Ureter (tissue), 1 donor: ENCODE measurements at places on chromosomes 2 and 18.

DNA sequence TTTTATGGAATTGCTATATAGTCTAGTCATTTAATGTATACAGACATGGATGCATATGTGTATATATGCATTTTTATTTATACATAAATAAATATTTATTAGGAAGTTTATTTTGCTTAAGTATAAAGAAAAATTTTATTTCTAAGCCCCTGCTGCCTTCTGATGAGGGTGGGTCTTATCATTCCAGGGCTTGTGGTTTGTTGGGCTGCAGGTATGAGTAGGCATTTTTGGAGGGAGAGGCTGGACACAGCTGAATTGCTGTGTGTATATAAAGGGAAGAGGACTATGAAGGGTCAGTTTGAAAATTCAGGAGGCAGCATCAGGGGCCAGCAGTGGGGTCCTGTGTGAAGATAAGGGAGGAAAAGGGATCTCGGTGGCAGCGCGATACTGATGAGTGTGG, 189.4 kb downstream of the TMEM182 start:
- no peak for DNase-seq

DNA sequence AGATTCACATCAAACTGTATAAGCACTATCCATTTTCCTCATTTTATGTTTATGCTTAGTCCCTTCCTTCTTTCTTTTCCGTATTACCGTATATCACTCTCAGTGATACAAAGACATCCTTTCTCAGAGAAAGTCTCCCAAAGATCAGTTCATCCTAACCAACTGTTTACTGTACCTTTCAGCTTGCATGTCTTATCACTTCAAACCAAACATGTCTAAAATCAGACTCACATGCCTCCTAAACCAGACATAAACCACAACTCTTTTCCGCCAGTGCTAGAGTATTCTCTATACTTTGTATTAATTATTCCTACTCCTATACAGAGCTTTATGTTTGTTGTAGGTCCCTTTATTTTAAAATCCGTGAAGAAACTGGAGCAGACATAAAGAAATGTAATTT, 41.5 kb downstream of the KCMF1 start:
- DNase-seq = no peak

- DNase-seq = no peak
Measured at GRCh38 chr2:145759228-145759915, 1239.5 kb upstream of the ZEB2 start.

DNA sequence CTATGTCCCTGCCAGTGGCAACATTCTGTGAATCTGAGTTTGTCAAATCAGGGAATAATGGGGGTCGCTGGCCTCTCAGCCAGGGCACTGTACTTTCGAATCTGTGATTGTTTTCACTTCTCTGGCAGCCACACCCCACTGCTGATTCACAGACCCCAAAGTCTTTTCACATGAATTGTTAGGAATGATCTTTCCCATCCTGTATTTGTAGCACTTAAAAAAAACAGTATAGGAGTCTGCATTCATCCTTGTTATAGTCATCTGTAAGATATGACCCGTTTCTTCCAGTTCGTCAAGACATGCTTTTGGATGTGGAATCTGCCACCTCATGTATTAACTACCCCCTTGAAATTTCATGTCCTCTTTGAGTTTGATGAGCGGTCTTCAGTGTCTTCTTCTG, 928 bp downstream of the NAGK start:
- DNase-seq = no peak

DNA sequence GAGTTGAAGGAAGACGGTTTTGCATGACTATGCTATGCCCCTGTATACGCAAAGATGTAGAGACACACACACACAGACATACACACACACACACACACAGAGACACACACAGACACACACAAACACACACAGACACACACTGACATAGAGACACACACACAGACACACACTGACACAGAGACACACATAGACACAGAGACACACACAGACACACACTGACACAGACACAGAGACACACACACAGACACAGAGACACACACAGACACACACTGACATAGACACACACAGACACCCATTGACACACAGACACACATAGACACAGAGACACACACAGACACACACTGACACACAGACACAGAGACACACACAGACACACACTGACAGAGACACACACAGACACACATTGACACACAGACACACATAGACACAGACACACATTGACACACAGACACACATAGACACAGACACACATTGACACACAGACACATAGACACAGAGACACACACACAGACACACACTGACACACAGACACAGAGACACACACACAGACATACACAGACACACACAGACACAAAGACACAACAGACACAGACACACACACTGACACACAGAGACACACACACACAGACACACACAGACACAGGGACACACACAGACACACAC, 121.3 kb downstream of the BCL2 start:
- DNase-seq = no peak
